Brain (organoid and tissue), 16 donors: ENCODE measurements at places on chromosomes 12 and 14.

DNA sequence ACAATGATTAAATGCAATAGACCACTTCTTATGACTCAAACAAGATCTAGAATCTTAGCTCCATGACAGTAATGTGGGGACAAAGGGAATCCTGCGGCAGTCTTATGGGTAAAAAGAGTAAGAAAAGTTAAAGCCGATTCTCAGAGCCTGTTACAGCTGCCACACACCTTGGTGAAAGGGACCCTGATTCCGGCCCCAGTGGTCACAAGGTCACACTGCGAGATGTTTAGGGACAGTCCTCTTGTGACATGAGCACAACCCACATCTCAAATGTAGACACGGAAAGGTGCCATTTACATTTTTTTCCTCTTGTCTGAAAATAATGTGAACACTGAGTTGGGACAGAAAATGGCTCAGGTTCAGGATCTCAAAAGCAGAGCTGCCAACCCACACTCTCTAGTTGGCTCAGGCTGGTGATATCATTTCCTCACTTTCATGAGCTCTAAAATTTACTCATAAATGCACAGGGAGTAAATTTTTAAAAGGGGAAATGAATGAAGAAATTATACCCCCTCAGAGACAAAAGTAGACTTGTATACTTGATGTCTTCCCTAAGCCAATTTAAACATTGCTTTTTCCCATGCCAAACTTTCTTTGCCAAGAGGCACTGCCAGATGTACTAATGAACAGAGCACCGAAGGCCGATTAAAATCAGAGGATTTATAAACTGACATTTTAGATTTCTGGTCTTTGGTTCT lies 113.1 kb upstream of the OVCH1 start:
- DNase-seq, result peak; percentile 68

DNA sequence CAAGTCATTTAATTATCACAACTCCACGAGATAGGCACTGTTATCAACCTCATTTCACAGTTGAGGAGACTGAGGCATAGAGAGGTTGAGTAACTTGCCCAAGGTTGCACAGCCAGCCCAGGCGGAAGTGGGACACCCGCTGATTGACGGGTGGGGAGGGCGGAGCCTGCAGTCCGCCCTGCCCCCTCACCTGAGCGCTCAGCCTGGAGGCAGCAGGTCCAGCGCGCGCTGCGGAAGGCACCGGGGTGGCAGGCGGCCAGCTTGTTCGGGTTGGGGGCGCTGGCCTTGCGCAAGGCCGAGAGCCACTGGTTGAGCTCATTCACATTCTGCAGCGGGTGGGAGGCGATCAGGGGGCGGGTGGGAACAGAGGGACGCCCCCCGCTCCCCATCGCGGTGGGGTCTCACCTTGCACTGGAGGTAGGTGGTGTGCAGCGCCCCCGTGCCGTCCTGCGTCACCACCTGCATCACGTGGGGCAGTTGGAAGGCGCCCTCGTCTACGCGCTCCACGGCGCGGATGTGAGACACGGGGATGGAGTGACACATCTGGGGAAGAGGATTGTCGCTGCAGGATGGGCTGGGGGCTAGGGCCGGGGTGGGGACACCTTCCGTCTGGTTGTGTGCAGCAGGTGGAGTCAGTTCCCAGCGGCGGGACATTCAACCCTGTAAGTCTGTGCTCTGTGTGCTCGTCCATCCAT lies 31.7 kb downstream of the RASAL1 start:
- DNase-seq, result peak; percentile 65

DNA sequence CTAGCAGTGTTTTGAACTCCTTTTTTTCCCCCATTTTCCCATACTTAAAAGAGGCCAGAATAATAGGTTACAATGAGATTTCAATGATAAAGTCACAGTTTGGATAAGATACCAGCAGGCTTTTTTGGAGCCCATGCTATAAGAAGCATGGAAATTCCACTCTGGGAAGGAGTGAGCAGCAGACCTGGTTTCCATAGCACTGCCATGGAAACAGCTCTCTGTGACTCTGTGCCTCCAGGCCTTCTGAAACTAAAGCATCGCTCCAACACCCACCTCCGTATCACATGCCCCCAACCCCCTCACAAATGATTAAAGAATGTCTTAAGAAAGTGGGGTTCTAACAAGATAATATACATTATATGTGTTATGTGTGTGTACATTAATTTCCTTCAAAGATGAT lies 165.0 kb downstream of the GRIN2B start:
- DNase-seq, result peak; percentile 94

GRCh38 chr14:51004801-51005526 lies 60.7 kb upstream of the PYGL start:
- no peak for DNase-seq

DNA sequence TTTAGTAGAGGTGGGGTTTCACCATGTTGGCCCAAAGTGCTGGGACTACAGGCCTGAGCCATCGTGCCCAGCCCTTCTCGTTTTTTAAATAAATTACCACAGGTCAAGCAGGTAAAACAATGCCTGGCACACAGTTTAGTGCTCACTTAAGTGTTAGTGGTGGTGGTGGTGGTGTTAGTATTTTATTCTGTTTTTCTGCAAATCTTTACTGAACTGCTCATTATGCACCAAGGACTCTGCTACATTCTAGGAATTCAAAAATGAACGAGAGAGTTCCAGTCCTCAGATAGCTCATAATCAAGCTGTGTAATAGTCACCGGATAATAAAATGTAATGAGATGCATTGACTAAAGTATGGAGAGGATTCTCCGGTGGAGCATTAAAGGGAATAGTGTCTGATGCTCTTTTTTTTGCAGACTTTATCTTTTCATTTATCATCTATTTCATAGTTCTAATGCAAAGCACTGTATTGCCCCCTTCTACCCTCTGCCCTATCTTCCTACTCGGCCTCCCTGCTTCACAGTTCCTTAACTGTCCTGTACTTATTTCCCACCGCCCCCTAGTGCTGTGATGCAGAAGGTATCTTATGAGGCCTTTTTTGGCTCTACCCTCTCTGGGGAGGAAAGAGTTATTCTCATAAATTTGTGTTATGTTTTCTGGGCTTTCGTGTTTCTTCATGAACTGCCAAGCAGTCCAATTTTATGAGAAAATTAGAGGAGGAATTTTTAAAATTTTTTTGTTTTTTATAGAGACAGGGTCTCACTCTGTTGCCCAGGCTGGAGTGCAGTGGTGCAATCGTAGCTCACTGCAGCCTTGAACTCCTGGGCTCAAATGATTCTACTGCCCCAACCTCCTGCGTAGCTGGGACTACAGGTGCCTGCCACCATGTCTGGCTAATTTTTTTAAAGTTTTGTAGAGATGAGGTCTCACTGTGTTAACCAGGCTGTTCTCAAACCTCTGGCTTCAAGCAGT lies 1.0 kb downstream of the ITFG2 start:
- DNase-seq, result peak; percentile 88
